ENCODE measurements at places on chromosomes 1 and 21. TPM values are rescaled to one million over a fixed set of nuclear protein-coding genes. Genes with fewer than 3 reads are reported as not detected.

GRCh38 chr1:44698138-44698537 is 23.6 kb downstream of the ARMH1 start:
- H3K27ac ChIP-seq, result no peak overlapping the region
- peaks cover 24% of the 10 kb centered on the region for H3K4me1 ChIP-seq
- no peaks in the 10 kb centered on the region for H3K36me3 ChIP-seq
- H3K27me3 ChIP-seq, result no peaks in the 10 kb centered on the region

DNA sequence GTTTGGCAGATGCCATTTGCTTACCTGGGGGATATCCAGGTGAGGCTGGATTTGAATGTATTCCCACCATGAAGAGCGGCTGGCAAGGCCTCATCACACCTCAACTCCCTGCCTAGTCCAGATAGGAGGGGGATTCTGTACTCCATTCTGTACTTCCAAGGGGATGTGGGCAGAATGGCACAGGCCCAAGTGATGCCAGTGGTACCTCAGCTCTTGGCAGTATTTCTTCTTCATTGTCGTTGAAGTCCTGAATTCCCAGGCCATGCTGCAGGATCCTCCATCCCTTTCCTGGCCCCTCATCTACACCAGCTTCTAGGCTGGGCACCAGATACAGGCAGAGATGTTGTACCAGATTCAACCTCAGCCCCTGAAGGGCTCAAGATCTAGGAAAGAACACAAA is 47.9 kb downstream of the KLHDC7A start:
- H3K4me1 ChIP-seq, result no peaks in the 10 kb centered on the region
- no peak overlapping the region for H3K27ac ChIP-seq
- H3K4me3 ChIP-seq, result no peak overlapping the region
- no peak for DNase-seq

KLF17 gene
- total RNA-seq, result 0.19 TPM

P3H1 gene
- 5.5 TPM for total RNA-seq

GRCh38 chr1:97038410-97038809 is 316.8 kb downstream of the PTBP2 start:
- no peaks in the 10 kb centered on the region for H3K27me3 ChIP-seq
- H3K36me3 ChIP-seq, result no peaks in the 10 kb centered on the region
- no peak overlapping the region for H3K27ac ChIP-seq
- H3K4me3 ChIP-seq, result no peak overlapping the region
- H3K4me1 ChIP-seq, result no peaks in the 10 kb centered on the region

RGS13 gene
- 0.06 TPM for total RNA-seq

DNA sequence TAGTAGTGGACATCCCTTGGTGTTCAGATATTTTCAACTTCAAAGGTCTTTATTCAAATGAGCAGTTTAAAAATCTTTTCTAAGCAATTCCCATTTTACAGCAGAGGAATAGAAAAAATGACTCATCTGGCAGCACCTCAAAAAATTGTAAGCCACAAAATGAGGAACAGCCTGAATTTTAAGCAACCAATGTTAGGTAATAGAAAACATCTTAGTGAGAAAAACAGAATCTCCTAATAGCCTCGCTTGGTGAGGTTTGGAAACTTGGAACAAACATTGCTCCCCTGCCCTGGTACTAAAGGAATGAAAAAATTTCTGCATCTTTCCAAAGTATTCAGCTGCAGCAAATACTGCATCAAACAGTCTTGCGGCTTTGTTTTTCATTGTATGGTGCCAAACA is 264.4 kb downstream of the NTNG1 start:
- no peak overlapping the region for H3K4me3 ChIP-seq
- DNase-seq, result no peak
- H3K27me3 ChIP-seq, result no peaks in the 10 kb centered on the region
- no peaks in the 10 kb centered on the region for H3K36me3 ChIP-seq
- H3K27ac ChIP-seq, result no peak overlapping the region

KRTAP11-1 gene
- total RNA-seq, result not detected

DNA sequence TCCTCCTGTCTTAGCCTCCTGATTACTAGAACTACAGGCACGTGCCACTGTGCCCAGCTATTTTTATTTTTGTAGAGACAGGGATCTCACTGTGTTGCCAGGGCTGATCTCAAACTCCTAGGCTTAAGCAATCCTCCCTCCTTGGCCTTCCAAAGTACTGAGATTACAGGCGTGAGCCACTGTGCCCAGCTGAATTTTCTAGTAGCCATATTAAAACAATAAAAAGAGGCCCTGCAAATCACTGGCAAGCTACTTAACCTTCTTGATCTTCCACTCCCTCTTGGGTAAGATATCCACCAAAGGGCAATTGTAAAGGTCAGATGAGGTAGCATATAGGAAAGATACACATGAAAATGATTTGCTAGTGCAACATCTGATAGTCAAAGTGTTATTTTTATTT is 65.6 kb upstream of the SRSF10 start:
- DNase-seq, result no peak
- no peaks in the 10 kb centered on the region for H3K27me3 ChIP-seq
- peaks cover 6% of the 10 kb centered on the region for H3K4me1 ChIP-seq
- peak overlapping the region; percentile 71 for H3K27ac ChIP-seq
- no peaks in the 10 kb centered on the region for H3K36me3 ChIP-seq
- no peak overlapping the region for H3K4me3 ChIP-seq
